ENCODE measurements at places on chromosomes 16 and 17.

- DNase-seq = no peak
Measured at GRCh38 chr16:24041834-24042631, 206.2 kb downstream of the PRKCB start.

DNA sequence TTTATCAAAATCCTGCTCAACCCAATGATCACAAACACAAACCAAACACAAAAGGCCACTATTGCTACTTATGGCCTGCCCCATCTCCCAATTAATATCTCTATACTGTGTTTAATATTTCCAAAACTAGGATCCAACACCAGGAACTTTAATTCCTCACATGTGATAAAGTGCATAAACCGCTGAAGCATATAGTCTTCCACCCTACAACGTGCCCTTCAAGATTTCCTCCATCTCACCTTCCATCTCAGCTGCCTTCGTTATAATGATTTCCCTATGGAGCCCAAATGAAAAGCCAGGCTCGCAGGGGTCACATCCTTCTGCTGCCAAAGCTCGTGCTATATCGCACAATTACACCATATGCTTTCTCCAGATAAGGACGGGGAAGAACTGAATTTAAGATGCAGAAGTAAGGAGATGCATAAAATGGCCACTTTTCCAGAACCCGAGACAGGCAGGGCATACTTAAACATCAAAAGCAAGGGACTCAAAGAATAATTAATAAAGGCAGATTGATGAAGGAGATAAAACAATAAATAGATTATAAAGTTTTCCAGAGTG lies 1.8 kb downstream of the MYH10 start:
- no peak for DNase-seq

DNA sequence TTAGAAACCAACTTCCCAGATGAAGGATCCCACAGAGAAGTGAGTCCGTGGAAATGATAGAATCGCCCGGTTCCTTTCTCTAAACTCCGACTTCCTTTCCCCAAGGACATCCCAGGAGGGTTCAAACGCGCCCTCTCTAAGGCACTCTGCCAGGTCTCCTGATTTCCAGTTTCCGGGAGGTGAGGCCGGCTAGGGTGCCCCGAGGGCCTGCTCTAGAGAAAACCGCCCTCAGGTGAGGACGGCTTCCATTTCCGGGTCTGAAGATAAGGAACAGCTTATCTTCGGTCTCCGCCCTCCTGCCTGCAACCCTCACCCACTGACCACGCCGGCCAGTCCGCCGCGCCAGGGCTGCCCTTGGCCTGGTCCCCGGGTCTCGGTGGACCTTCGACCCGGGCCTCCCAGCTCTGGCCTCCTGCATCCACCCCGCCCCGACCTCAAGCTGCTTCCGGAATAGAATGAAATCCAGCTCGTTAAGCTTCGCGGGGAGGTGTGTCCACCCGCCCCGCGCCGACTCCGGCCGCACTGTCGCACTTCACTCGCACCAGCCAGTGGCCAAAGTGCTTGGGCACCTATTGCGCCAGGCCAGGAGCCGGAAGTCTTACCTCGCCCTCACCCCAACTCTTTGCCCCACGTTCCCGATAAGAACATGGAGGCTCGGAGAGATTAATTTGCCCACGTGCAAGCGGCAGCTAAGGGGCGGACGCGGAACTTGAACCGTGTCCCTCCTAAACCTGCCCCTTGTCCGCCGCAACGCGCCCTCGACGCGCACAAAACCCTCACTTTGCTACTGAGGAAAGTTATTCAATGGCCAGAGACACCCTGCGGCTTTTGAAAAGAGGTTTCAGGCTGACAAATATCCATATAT lies 836 bp upstream of the MMP15 start:
- no peak for DNase-seq

GRCh38 chr17:12429116-12429515 lies 236.6 kb upstream of the MYOCD start:
- DNase-seq = no peak

DNA sequence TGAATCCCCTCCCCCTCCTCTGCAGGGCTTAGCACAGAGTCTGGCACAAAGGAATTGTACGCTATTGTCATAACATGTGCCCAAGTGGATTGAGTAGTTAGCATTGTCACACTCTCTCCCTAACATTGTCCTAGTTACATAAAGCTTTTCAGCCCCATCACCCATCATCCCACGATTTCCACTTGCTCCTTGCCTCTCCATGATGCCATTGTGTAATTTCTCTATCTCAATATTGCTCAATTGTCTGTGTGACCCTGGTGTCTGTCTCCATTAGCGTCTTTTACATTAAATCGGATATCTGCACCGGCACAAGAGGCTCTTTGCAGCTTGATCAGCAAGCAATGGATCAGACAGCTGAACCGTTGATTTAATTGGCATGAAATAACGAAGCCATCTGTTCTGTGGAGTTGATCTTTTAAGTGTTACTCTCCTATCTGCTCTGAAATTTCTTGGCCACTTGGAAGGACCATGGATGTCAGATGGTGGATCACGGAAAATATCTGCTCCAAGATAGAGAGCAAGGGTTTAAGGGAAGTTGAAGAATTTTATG lies 77.0 kb upstream of the HS3ST4 start:
- DNase-seq = no peak

DNA sequence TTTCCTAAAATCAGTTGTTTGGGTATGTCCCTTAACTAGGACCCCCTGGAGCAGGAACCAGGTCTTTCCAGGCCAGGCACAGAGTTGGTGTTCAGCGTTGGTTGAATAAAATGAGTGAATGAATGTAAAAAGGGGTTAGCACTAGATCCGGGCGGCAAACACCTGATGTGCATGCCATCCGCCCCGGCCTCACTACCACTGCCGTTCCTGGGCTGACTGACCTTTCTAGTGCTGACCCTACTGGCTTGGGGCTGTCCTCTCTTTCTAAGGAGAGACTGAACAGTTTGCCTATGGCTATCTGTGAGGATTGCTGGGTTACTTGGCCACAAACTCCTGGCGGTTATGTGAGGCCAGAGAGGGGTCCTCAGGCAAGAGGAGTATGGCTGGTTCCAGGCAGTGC lies 10.1 kb upstream of the PHF12 start:
- no peak for DNase-seq

GRCh38 chr17:28796062-28796461 lies 46.5 kb downstream of the FAM222B start:
- no peak for DNase-seq

GRCh38 chr17:57511475-57512123 lies 233.5 kb downstream of the CCDC182 start:
- DNase-seq = no peak

DNA sequence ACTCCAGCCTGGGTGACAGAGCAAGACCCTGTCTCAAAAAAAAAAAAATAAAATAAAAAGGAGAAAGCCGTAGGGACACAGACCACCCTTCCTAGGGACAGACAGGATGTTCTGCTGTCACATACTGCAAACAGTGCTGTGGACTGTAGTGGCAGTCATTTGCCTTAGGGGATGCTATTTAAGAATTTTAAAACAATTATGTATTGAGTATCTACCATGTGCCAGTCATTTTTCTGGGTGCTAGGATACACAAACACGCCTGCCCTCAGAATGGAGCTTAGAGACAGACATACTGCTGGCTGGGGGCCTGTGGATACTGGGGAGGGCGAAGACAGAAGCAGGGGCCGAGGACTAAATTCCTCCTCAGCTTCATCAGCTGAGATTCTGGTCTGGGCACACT lies 45.5 kb downstream of the MRC2 start:
- DNase-seq = no peak

- no peak for DNase-seq
Measured at GRCh38 chr16:46817961-46818360, 13.0 kb downstream of the C16orf87 start.

DNA sequence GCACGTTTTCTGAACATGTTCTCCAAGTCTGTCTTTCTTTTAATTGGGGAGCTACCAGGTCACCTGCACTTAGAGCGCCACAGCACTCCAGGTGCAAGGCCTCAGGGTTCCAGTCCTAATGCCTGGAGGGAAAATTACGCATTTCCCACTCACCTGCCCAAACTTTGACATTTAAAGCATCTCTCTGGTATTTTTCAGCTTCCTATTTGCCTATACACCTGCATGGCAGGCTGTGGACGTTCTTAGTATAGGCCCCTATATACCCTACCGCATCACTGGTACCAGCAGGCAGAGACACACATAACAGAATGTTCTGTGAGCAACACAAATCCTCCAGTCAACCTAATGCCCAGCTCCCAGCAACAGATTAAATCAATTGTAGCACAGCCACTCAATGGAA lies 213.3 kb downstream of the MRTFB start:
- no peak for DNase-seq

GRCh38 chr17:66720027-66720426 lies 114.9 kb upstream of the CACNG5 start:
- DNase-seq = no peak

GRCh38 chr16:89200850-89201411 lies 594 bp upstream of the SLC22A31 start:
- DNase-seq = no peak

DNA sequence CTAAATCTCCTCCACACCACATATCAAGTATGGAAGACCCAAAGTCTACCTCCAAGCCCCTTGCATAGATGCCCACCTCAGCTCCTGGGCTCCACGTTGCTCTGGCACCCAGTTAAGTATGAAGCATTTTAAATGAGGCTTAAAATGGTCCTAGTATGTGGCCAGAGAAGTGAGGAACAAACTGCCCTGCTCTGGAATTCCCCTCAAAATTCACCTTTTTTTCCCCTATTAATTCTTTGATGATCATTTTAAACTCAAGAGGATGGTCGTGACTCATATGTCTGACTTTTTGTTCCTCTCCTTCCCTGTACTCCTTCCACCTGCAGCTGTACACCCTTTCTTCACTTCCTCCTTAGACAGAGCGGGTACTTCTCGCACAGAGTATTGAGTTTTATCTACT lies 234.5 kb upstream of the MYOCD start:
- DNase-seq = no peak

GRCh38 chr17:62968445-62968923 lies 2.4 kb downstream of the TANC2 start:
- peak; percentile 88 for DNase-seq

DNA sequence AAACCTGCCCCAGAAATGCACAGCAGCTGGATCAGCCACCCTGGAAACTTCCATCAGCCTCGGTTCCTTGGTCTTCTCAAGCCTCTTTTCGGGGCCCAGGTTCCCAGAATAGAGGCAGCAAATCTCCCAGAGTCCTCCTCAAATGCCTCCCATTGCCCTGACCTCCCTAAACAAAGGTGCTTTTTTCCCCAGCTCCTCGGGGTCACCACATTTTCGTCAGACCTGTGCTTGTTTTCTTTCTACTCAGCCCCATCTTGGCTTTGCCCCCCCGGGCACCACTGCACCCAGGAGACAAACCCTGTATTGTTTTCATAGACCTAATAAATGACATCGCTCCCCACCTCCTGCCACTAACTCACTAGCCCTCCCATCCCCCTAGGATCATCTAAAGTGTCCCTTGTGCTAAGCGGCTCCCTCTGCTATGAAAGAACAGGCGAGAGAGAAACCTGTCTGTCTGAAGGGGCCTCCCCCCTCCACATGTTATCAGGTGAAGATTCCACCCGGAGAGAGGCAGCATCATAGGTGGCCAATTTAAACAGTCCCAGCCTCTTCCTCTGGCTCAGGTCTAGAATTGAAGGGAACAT lies 451.1 kb downstream of the SOX9 start:
- no peak for DNase-seq

DNA sequence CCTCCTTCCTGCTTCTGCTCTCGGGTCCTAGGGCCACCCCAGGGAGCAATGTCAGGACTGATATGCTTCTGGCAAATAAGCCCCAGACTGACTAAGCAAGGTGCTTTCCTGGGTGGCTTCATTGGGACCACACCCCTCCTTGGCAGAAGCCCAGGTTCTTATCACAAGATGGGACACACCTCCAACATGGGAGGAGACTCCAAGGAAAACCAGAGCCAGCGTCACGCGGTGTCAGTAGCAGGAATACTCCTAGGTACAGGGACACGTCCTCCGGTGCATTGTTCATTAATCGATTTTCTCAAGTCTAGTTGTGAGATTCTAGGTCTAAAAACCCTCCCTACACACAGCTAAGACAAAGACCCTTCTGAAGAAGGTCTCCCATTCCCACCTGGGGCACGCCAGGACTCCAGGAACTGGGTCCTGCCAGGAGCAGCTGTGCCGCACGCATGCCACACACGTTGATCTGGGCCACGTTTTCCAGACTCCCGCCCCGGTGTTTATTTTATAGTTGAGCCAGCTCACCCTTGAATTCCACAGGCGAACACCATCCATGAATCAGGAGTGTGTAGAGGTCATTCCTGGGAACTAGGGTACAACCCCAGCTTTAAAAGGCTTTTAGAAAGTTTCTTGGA lies 30.8 kb downstream of the FA2H start:
- peak; percentile 79 for DNase-seq

DNA sequence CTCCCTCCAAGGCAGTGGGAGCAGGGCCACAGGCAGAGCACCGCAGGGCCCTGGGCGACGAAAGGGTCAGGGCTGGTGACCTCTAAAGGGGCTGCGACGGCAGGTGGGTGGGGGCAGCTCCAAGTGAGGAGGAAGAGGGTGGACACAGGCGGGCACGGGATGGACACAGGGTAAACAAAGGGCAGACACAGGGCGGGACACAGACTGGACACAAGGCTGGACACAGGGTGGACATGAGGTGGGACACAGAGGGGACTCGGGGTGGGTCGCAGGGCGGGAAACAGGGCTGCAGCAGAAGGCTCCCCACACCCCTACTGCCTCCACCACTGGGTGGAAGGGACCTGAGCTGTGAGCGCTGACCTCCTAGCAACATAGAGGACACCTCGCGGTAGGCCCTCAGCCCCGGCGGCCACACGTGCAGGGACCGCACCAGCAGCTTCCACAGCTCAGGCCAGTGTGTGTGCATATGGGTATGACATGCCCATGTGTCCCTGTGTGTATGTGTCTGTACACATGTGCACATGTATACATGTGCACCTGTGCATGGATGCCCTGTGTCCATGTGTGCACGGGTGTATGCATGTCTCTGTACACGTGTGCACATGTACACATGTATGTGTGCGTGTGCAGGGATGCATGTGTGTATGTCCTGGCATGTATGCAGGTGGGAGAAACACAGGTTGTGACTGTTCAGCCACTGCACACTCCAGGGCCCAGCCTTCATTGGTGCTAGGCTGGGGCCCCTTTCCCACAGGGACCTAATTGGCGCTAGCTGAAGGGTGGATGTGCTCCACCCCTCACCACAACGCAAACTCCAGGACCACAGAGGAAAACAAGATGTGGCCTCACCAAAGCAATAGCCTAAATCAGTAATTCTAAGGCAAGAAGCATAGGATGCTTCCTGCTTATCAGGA lies 7.6 kb downstream of the LMF1 start:
- DNase-seq = no peak

DNA sequence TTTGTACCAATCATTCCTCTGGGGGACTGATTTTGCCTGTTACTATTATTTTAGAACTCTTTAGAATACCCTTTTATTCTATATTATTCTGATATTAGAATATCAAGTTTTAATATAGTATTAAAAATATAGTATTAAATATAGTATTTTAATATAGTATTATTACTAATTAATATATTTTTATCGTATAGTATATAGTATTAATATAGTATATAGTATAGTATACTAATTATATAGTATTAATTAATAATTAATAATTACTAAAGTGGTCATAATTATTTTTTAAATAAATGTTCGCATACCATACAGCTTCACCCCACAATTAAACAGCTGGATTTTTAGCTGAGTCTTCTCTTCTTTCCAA lies 73.3 kb downstream of the GNAO1 start:
- DNase-seq = no peak

GRCh38 chr16:2492292-2492691 lies 17.4 kb downstream of the TBC1D24 start:
- no peak for DNase-seq

GRCh38 chr16:35735403-35736251 lies 2276.2 kb downstream of the TP53TG3F start:
- DNase-seq = no peak

- no peak for DNase-seq
Measured at GRCh38 chr17:75498039-75498725, 17.2 kb downstream of the CASKIN2 start.
